Activated effector memory CD4-positive, alpha-beta T cell treated with Interleukin-2 at 50 U/mL for 16 hours (primary cell): ENCODE measurements at places on chromosomes 3 and 15.

GRCh38 chr3:80234706-80235105 lies 466.9 kb upstream of the ROBO1 start:
- no peak for DNase-seq

DNA sequence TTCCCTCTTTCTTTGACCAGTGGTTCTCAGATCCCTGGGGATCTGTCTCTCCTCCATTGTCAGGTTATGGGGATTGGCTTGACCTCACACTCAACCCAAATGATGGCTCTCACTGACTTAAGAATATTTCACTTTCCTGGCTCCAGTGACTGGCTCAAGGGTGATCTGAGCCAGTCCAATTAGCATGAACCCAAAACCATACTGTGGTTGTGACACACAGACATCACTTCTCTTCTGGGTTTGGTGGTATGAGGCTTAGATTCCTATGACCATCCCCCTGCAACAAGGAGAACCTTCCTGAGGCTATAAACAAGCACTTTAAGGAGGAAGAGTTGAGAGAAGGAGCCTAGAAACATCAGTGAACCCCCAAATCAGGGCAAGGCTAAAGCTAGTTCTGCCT lies 85.8 kb downstream of the KCNAB1 start:
- no peak for DNase-seq

- DNase-seq: no peak
These were observed 12.4 kb upstream of the ZMAT3 start for GRCh38 chr3:179083977-179084376.

- no peak for DNase-seq
These were observed 10.2 kb downstream of the CD276 start for GRCh38 chr15:73694419-73694818.

- DNase-seq: no peak
These were observed 4.0 kb upstream of the PHGR1 start for GRCh38 chr15:40346579-40347558.

- DNase-seq: no peak
These were observed 116.6 kb downstream of the CHDH start for GRCh38 chr3:53729618-53730017.

- DNase-seq: no peak
These were observed 44.4 kb upstream of the GALNT15 start for GRCh38 chr3:16130066-16130465.

DNA sequence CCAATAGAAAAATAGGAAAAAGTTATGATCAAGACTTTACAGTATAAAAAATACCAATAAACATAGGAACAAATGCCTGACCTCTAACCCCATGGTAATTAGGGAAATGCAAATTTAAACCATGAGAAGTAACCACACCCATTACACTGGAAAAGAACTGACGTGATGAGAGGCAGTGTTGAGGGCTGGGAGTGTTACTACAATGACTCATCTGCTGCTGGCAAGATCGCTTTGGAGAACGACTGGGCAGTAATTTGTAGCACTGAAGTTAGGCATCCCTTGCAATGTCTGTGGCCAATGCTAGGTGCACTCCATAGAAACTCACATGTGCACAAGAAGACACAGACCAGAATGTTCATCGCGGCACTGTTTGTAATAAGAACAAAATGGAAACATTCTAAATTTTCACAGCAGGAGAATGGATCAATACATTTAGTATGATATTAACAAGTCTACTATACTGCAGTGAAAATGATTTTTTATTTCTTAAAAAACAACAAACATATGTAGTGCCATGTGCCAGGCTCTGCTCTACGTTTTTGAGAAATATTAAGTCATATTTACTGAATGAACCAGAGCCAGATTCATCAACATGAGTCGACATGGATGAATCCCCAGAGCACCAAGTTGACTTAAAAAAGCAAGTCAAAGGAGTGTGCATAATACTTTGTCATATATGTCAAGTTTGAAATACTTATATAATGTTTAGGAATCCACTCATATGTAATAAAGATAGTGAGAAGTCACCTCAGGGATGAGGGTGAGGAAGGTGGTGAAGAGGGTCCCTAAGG lies 37.6 kb upstream of the EPHB3 start:
- DNase-seq: no peak
